ENCODE measurements at places on chromosomes 7 and 10.

- no peak for DNase-seq
Observed at GRCh38 chr10:8346861-8347260, 292.4 kb downstream of the GATA3 start.

DNA sequence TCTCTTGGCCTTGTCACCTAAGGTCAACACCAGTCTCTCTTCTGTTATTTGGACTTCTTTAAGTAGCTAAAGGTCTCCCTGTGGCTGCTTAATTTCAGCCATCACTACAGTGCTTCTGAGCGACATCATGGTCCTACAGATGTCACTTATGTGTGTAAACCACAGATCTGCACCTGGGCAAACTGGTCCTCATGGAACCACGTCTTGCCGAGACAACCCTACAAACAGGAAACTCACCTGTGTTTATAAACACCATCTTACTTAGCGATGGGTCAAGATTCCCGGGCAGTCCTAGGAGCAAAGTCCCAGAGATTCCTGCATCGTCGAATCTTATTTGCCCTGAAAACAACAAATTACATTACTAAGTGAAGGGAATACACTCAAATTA lies 27.8 kb downstream of the KLF6 start:
- no peak for DNase-seq

DNA sequence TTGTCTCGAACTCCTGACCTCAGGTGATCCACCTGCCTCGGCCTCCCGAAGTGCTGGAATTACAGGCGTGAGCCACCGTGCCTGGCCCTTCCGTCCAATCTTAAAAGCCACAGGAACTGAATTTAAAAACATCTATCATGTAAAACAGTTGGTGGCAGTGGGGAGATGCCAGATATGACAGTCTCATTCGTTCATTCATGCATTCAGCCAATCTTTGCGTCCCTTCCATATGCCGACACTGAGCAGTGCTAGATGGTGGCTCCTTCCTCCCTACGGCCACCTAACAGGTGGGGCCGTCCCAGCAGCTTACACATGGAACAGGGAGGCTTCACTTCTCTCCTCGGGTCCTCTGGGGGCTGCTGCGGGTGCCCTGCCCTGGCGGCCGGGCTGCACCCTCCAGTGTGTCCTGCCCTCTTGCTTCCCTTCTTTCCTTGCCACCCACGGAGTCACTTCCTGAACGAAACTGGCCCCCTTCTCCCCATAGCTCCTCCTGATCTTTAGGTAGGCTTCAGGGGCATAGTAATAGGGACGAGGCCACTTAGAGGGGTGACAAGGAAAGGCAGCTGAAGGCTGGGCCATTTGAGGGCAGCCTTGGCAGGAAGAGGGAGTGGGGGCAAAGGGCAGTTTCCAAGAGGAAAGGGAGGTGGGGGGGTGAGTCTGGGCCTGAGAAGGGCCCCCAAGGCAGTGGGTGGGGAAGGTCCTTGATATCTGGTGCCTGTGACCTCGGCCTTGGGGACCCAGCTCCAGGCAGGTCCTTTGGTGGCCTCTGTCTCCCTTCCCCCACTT lies 53.8 kb downstream of the PROSER2 start:
- no peak for DNase-seq

GRCh38 chr10:118808601-118809356 lies 54.0 kb upstream of the CACUL1 start:
- no peak for DNase-seq

- no peak for DNase-seq
Observed at GRCh38 chr7:36723951-36724664, at the start of gene AOAH. TSS of gene AOAH (minus strand) at chr7:36724494. CDS start at chr7:36724148, 346 bp downstream.

DNA sequence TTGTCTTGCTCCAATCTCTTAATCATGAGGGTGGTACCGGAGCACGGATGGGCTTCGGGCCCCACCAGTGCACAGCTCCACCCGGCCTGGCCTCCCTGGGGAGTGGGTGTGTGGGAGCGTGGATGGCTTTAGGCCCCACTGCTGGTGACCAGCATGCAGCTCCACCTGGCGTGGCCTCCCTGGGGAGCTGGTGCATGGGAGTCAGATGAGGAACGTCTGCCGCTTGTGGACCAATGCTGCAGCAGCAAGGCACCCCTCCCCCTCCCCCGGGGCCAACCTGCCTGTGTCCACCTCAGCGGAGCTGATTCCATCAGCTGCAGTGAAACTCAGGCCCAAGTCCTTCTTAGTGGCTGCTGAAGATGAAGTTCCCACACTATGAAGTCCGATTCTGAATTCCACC lies 511.4 kb downstream of the PTPRN2 start:
- no peak for DNase-seq

GRCh38 chr7:159066816-159067575 lies 77.7 kb downstream of the VIPR2 start:
- DNase-seq = no peak

DNA sequence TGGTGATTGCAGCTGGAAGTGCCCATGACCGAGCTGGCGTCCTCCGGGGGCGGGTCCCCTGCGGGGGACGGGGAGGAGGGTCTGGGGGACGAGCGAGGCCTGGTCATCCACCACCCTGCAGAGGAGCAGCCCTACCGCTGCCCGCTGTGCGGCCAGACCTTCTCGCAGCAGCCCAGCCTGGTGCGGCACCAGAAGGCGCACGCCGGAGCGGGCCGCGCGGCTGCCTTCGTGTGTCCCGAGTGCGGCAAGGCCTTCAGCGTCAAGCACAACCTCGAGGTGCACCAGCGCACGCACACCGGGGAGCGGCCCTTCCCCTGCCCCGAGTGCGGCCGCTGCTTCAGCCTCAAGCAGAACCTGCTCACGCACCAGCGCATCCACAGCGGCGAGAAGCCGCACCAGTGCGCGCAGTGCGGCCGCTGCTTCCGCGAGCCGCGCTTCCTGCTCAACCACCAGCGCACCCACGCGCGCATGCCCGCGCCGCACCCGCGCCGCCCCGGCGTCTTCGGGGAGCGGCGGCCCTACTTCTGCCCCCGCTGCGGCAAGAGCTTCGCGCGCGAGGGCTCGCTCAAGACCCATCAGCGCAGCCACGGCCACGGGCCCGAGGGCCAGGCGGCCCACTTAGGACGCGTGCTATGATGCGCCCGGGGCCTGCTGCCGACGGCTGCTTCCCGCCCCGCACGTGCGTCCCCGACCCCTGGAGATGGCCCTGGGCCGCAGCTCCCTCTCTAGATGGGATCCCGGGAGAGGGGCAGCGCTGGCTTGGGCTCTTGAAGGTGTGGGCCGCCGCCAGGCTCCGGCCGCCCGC lies 28.7 kb downstream of the ZNF775 start:
- DNase-seq = no peak

GRCh38 chr7:84123965-84124547 lies 70.5 kb downstream of the SEMA3A start:
- DNase-seq = no peak

GRCh38 chr7:82932516-82932915 lies 230.2 kb downstream of the PCLO start:
- no peak for DNase-seq

GRCh38 chr10:77541247-77541646 lies 96.4 kb downstream of the KCNMA1 start:
- no peak for DNase-seq

DNA sequence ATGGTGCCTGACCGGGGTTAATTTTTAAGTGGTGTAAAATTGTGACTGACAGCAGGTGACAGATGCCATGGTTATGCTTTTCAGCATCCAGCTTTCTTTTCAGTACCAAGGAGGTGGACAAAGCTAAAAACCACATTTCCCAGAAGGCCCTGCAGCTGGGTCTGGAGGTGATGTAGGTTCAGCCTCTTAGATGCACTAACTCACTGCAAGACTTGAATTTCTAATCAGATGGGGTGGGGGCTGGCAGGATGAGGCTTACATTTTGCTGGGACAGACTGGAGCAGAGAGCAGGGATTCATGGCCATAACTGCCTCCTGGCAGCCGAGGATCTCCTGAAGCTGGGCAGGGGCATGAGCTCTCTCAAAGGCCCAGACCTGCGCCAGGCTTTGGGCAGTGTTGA lies 52.4 kb downstream of the PDIA4 start:
- DNase-seq = no peak

DNA sequence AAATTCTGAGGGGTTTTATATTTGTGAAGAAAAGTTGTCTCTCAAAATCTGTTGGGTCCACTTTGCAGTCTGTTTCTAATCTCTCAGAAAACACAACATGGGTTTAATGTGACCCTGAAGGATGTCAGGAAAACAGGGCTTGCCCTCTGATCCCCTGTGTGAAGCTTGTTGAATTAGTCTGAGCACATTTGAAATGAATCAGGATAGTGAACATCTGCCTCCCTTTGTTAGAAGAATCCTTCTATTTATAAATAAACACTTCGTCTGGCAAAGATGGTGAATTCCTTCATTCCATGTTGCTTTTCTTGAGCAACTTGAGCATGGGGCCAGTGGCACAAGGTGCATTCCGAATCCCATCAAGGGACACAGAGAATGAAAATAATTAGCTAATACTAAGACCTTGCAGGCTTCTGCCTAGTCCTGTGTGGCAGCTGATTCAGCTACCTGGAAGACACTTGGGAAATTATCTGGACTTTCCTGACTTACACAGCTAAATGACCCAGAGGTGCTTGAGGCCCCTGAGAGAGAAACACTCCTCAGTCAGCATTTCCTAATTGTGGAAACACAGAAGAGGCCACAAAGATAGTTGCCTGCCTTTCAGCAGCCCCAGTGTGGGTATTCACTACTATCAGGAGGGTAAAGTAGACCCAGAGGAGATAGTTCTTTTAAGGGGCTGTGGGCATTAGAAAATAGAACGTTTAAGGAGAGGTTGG lies 305.5 kb downstream of the C7orf25 start:
- DNase-seq = no peak

DNA sequence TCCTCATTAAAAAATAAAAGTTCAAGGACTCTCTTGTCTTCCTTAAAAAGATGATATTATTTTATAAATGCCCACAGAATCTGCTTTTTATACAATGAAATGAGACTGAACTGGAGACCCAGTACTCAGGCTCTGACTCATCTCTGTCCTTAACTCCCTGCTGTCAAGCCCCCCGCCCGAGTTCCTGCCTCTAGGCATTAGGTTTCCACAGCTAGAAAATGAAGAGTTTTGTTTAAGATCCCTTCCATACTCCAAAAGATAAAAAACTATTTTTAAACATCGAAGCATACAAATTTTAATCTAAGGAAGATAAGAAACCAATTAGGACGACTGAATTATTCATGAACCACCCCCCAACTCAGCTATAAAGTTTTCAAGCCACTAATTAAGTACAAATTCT lies 97.7 kb upstream of the FEZF1 start:
- no peak for DNase-seq

DNA sequence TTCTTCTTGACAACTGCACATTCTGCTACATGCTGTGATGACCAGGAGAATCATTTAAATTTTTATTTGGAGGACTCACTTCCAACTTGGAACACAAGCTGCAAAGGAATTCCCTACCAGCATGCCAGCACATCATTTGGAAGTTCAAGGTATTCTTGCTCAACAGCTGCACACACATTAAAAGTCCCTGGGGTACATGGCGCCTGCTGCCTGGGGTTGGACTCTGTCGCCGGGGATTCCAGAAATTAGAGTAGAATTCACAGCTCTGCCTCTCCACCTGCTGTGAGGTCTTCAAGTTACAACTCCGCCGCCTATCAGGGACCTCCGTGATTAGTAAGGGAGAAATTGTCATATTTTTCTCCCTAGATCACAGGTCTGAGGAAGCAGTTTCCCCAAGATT lies 1.1 kb downstream of the ZNF32 start:
- no peak for DNase-seq

DNA sequence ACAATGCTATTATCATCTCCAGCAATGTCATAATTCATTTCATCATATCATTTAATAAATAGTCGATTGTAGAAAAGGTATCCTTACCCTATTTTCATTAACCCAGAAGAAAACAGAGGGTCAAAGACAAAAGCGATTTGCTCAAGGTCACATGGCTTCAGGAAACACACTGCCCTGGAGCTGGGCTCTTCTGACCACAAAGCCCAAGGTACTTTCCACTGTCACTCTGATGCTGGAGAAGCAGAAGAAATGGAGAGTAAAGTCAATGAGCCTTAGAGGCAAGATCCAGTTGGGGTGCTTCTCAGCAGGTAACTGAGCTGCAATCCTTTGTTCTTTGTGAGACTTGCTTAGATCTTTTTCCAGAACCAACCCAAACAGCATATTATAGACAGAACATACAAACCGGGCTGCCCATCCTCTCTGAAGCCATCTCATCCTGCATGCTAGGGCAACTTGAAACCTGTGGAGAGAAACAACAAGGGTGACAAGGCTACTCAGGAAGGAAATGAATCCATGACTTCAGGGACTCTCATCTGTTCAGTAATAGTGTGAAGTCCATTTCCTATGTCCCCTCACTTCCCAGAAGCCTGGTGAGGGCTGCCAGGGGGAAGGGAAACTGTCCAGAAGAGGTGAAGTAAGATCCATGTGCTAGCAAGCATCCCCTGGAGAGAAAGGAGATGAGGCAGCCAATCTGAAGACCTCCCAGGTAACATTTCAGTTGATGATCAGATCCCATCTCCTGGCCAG lies 148.6 kb upstream of the SVIL start:
- no peak for DNase-seq

DNA sequence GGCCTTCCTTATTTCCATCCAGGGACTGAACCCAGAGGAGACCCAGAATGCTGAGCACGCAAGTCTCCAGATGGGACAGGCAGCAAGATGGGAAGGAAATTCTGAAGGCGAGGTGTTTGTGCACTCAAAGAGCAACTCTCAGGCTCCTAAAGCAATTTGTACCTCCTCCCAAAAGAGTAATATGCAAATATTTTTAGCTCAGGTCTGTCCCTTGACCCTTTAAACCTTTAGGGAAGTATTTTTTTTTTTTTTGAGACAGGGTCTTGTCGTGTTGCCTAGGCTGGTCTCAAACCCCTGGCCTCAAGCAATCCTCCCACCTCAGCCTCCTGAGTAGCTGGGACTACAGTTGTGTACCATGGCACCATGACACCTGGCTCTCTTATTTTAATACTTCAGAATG lies 8.4 kb downstream of the RP9 start:
- no peak for DNase-seq

DNA sequence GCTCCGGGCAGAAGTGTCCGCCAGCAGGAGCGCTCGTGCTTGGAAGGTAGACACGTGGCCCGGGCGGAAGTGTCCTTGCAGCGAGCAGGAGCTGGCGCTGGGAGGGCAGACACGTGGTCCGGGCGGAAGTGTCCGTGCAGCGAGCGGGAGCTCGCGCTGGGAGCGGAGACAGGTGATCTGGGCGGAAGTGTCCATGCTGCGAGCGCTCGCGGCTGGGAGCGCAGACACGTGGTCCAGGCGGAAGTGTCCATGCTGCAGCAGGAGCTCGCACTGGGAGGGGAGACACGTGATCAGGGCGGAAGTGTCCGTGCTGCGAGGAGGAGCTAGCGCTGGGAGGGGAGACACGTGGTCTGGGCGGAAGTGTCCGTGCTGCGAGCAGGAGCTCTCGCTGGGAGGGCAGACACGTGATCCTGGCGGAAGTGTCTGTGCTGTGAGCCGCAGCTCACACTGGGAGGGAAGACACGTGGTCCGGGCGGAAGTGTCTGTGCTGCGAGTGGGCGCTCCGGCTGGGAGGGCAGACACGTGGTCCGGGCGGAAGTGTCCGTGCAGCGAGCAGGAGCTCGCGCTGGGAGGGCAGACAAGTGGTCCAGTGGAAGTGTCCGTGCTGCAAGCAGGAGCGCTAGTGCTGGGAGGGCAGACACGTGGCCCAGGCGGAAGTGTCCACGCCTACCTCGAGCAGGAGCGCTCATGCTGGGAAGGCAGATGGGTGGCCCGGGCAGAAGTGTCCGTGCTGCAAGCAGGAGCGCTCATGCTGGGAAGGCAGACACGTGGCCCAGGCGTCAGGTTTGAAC lies 41.1 kb upstream of the PRKAR1B start:
- DNase-seq = no peak

Measured in NCI-H510A treated with DMSO at 0.1 percent for 48 hours (cell line).